ENCODE measurements at places on chromosomes 16 and 17. TPM values are rescaled to one million over a fixed set of nuclear protein-coding genes. Genes with fewer than 3 reads are reported as not detected.

DNA sequence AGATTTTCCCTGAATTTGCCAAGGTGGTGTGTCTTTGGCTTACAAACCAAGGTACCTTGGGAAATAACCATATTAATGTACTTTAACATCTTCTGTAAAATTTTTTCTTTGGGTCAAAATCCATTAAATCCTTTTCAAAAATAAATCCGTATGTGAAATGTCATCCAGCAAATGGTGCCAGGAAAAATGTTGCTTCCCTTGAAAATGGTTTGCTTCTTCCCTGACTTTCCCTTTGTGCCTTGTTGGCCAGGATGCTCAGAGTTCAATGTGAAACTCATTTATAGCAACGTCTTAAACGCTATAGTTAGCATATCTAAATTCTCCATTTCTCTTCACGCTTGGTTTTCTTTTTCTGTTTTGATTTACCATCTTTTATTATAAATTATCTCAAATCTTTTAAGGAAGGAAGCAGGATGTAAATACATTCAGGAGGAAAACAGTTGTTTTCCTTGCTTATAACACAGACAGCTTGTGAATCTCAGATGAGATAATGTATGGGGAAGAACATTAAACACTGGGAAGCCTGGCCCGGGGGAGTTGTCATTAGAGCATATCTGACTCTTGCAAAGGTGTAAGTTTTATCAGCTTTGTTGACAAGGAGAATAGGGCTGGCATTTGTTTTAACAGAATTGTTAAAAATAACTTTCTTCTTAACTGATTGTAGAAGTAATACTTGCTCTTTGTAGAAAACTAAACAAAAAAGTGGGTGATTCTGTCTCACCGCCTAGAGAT is 42.1 kb downstream of the GPRC5B start:
- no peak for DNase-seq

DNA sequence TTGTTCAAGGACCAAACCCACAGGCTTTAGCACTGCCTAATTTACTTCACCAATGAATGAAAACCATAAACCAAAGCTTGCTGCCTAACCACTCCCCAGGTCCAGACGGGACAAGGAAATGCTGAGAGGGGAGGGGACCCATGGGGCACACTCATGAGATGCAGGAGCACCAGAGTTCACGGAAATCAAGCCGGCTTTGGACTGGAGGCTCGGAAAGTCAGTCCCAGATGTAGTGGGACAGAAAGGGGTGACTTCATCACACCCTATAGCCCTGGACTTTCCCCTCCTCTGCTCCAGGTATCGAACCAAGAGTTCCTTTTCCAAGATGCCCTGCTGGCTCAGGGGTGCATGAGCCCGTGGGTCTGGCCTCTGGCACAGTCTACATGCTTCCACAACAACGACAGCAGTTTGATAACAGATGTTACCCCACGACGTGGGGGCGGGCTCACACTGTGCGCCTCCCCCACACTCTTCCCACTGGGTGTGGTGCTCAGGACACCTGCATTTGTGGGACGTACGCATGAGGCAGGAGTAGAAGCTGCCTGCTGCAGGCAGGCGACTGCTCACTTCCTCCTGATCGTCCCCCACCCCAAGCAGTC is 63.2 kb downstream of the AMFR start:
- no peak for DNase-seq

DNA sequence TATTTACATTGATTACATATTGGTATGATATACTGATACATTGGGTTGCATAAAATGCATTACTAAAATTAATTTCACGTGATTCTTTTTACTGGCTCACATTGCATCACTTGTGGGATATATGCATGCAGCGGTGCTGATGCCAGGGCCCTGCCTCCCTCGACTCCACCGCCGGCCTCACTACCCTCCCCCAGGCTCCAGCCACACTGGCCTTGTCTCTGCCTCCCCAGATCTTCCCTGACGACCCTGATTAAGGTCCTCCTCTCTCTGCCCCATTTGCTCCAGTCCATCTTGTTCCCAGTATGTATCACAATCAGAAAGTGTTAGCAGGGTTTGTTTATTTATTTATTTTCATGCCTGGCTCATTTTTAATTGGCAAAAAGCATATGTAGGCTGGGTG is 306.8 kb downstream of the FOXL1 start:
- DNase-seq = no peak

- DNase-seq = no peak
Observed at GRCh38 chr17:76880971-76881370, 12.8 kb downstream of the MGAT5B start.

GRCh38 chr16:71648921-71649320 is 22.9 kb downstream of the MARVELD3 start:
- DNase-seq = no peak

DNA sequence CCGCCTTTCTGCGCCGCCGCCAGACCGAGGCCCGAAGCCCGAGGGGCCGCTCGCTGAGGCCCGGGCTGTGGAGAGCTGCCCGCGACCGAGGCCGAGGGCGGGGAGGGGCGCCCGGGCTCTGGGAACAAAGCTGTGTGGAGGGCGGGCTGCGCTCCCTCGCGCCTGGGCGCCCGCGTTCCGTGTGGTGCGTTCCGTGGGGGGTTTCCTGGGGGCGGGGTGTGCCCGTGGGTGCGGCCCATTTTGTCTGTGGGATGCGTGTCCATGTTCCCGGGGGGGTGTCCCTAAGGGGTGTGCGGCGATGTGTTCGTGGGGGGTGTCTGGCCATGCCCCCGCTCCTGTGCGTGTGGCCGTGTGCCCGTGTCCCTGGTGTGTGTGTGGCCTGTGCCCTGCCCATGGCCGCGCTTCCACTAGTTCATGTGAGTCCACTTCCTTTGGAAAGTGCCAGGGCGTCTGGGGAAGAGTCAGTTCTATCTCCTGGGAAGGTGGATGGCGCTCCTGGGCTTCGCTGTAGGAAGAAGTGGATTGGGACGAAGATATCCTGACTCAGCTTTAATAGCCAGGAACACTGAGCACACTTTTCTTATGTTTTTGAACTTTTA is 520 bp downstream of the JPT2 start:
- no peak for DNase-seq

DNA sequence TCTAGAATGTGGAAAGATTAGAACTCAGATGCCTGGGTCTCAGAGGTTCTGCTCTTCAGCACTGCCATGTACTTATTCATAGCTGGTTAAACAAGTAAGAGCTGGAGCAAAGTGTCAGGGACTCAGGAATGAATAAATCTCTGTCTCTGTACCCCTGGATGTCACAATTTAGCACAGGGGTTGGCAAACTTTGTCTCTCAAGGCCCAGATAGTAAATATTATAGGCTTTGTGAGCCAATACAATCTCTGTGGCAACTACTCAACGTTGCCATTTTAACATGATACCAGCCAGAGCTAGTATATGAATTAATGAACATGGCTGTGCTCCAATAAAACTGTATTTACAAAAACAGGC is 220.3 kb upstream of the MON1B start:
- no peak for DNase-seq

DNA sequence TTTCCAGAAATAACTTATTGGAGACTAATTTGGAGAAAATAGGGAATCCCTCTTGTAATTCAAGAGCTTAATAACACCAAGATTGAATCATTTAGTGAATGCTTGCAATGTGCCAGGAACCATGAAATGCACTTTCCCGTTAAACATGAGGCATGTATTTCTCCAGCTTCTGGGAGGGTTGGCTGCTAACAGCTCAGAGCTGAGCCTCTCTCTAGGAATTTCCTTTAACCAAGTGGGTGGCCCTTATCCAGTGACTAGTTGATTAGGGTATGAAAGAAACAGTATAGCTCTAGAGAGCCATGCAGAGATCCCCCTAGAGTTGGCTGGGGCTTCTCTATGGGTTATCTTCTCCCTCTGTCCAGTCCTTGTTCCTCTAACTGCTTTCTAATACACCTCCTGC is 356.4 kb upstream of the GOT2 start:
- DNase-seq = no peak

DNA sequence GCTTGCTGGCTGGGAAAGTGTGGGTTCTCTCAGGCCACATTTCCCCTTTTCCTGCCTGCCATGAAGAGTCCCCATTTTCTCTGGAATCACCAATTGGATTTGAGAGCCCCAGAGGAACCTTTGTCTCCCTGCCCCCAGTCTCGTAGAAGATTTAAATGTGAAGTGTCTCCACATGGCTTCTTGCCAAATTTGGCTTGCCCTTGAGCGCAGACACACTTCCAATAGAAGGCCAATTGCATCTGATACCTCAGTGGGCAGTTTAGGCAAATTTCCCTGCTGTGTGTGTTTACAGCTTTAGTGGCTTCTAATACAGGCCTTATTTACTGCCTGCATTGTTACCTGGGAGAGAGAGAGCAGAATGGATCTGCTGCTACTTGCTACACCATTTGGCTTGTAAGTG is 29.7 kb downstream of the CDK5R1 start:
- DNase-seq = no peak

DNA sequence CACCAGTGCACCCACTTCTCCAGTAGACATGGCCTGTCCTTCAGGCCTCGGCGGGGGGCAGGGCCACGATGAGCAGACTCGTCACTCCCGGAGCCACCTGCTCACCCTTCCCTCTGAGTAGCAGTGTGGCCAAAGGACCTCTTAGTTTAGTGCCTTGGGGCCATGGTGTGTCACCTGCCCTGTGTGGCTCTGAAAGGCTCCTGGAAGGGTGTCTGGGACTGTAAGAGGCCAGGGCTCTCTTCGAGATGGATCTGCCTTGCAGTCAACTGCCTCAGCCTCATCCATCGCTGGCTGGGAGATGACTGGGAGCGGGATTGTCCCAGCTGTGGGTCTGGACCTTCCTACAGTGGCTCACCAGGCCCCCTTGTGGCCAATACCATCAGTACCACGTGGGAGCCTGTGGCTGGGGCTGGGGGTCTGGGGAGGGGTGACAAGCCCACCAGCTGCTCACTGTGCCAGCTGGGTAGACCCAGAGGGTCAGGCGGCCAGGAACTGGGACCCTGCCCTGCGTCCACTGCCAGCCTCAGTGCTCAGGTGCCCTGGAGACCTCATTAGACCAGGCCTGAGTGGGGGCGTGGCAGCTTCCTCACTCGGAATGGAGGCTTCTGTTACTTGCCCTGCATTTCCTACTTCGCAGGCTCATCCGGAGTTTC is 133.4 kb downstream of the OR1D5 start:
- DNase-seq = no peak

The JPH3 gene
- 0.38 TPM for polyA plus RNA-seq

The DNAH9 gene
- 0.50 TPM for polyA plus RNA-seq

The ENPP7 gene
- not detected for polyA plus RNA-seq

The STX1B gene
- polyA plus RNA-seq = 1.8 TPM

The BMERB1 gene
- 19.2 TPM for polyA plus RNA-seq

The RNF112 gene
- polyA plus RNA-seq = 5.1 TPM

The KIFC3 gene
- 19.1 TPM for polyA plus RNA-seq

The MFSD11 gene
- 48.4 TPM for polyA plus RNA-seq

The SLC6A2 gene
- 0.80 TPM for polyA plus RNA-seq

The SLC16A6 gene
- polyA plus RNA-seq = 0.79 TPM

The TIGD7 gene
- 8.5 TPM for polyA plus RNA-seq

The DPEP1 gene
- polyA plus RNA-seq = 1.2 TPM

The GHDC gene
- 8.4 TPM for polyA plus RNA-seq

The PPP1R27 gene
- polyA plus RNA-seq = 84.6 TPM
